Adipocyte (in vitro differentiated cells): ENCODE measurements at places on chromosomes 11 and 22.

- DNase-seq = no peak
Observed at GRCh38 chr11:72764503-72764902, 12.3 kb upstream of the ARAP1 start.

- no peak for DNase-seq
Observed at GRCh38 chr11:3122775-3123201, 42.3 kb downstream of the OSBPL5 start.

- peak; percentile 59 for DNase-seq
Observed at GRCh38 chr22:35313311-35314121, 13.8 kb downstream of the TOM1 start.

GRCh38 chr22:26806445-26807175 lies 149.2 kb downstream of the MIAT start:
- DNase-seq = no peak

DNA sequence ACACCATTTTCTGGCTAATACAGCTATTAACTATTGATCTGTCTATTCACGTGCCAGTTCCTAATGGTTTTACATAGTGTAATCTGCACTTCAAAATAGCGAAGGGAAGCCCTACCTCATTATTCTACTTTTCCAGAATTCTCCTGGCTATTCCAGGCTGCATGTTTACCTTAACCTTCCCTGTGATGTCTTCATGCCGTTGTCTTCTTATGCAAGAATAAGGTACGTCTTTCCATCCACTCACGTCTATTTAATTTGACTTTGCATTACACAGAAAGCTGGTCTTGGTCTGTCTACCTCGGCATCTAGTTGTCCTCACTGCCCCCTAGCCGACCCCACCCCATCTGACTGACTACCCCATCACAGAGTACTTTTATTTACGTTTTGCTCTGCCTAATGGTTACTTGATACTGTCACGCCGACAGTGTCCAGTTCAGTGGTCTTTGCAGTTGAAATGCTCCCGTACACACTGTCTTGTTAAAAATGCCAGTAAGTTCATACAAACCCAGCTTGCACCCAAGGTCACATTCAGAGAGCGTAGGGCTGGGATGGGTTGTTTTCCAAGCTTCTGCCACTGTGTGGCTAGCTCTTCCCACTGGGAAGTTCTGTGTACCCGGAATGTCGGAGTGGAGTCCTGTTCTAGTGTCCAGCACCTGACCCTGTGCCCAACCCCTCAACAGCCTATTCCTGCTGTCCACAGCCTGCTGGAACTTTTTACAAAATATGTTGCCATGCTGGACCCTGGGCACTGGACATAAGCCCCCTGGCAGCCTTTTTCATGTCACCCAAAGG lies 15.0 kb downstream of the NEAT1 start:
- peak; percentile 17 for DNase-seq

DNA sequence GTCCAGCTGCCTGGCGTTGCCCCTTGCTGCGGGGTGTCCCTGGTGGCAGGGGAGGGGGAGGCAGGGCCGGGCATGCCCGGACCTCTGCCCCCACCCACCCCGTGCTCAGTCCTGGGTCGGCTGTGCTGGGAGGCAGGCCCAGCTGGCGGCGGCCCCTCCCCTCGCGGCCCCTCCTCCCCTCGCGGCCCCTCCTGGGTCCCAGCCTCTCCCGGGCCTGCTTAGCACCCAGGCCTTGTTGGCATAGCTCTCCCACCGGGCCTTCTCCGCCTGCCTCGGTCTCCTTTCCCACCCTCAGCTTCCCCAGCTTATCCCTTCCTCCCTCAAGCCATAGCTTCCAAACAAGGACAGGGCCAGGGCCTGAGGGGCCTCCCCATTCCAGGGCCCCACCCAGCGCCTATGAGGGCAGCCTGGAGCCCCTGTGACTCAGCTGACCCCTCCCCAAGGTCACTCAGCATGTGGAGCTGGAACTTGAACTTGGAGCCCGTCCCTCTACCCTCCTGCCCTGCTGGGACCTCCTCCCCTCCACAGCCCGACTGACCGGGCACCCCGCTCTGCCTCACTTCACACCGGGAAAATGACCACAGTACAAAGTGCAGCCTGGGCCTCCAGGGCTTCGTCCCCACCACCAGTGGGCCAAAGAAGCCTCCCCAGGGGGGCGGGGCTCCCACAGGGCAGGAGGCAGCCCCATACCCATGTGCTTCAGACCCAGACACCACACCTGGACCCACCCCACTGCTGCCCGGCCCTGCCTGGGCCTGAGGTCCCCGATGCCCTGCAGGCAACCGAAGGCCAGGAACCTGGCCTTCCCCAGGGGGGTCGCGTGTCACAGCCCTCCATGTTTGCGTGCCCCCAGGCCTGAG lies 1.2 kb downstream of the EPS8L2 start:
- peak; percentile 36 for DNase-seq

GRCh38 chr11:101574886-101575285 lies 8.9 kb downstream of the TRPC6 start:
- DNase-seq = no peak

DNA sequence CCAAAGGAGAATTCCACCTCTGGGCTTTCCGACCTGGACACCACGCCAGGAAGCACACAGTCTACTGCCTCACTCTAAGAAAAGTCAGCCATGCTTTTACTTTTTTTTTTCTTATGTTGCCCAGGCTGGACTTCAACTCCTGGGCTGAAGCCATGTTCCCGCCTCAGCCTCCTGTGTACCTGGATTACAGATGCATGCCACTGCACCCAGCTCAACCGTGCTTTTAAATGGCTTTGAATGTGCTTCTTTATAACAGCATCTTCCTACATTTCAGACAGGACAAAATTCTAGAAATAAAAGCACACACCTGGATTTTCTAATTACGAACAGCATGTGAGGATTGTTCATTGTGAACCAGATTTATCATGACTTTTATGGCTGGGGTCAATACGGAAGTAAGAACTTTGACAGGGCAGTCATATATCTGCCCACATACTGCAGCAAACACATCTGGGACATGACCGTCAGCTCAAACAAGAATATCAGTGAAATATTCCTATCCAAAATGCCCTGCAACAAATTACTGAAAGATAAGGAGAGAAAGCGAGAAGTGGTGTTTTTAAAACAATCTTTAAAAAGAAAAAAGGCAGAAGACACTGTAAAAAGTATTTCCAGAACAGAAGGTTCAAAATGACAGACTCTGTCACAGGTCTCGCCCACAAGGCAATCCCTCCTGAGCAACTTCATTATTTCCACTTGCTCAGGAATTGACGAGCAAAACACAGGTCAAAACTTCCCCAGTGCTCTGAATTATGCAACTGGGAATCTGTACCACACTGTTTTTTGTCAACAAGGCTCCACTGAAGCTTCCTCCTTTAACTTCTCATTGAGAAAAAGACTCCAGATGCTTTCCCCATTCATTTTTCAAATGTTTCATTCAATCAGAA lies 42.1 kb downstream of the PACSIN2 start:
- DNase-seq = no peak

GRCh38 chr11:93143800-93144199 lies 54.0 kb downstream of the SLC36A4 start:
- DNase-seq = peak; percentile 11
